Inflammatory macrophage (primary cell): ENCODE measurements at places on chromosomes 12 and 14.
A peak's percentile ranks its signal among the peaks of the same experiment; 100 is the strongest.

DNA sequence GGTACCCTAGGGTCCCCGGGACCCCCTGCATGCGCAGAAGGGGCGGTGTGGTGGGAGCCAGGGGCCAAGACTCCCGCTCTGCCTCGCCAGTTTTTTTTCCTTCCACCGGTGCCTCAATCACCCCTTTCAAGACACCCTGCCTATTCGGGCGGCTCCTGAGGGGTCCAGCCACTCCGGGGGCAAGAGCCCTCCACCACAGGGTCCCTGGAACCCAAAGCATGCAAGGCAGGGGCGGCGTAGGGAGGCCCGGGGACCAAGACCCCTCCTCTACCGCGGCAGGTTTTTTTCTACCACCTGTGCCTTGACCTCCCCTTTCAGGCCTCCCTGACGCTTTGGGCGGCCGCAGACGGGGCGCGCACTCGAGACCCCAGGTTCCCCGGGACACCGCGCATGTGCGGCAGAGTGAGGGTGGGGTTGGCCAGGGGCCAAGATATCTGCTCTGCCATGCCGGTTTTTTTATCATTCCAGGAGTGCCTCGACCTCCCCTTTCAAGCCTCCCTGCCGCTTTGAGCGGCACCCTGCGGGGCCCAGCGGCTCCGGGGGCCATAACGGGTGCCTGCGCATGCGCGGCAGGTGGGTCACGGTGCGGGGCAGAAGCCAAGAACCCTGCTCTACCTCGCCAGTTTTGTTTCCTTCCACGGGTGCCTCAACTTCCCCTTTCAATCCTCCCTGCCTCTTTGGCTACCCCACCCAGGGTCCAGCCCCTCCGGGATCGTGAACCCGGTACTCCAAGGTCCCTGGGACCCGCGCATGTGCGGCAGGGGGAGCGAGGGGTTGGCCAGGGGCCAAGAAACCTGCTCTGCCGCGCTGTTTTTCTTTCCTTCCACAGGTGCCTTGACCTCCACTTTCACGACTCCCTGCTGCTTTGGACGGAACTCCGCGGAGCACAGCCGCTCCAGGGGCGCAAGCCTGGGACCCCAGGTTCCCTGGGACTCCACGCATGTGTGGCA, 328.1 kb downstream of the ALG10 start:
- no peak for DNase-seq

- peak; percentile 70 for DNase-seq
These were observed 24.9 kb downstream of the CCDC88C start for GRCh38 chr14:91392623-91393303.

- DNase-seq = peak; percentile 91
These were observed at the start of gene ITPR2 for GRCh38 chr12:26832822-26833742. Gene ITPR2, minus strand, starts transcription at chr12:26833194. Its CDS starts 413 bp downstream, at chr12:26832781.

GRCh38 chr14:91516663-91517388, 6.7 kb upstream of the PPP4R3A start:
- DNase-seq = peak; percentile 77

- peak; percentile 58 for DNase-seq
These were observed 34.5 kb downstream of the VDR start for GRCh38 chr12:47870175-47870781.

GRCh38 chr14:59481871-59482540, 2.2 kb downstream of the L3HYPDH start:
- peak; percentile 40 for DNase-seq

DNA sequence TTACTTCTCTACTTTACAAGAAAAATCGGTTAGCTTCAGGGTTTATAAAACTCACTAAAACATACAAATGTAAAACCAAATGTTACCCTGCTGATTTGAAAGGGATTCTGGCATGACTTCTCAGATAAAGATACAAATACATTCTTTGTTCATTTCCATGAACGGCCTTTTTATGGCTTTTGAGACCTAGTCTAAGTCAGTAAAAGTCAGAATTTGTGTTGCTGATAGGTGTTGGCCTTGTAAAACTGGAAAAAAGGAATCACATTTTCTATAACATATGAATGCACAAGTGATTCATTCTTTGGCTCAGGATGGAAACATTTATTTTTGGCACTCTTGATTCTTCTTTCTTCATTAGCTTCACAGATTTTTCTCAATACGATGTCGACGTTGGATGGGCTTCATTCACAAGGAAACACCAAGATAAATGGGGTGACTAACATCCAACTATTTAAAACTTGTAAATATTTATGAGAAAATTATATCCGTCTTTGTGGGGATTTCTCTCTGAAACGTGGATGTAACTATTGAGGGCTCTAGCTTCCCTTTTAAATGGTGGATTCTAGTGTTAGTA, 27.0 kb upstream of the CPM start:
- no peak for DNase-seq

DNA sequence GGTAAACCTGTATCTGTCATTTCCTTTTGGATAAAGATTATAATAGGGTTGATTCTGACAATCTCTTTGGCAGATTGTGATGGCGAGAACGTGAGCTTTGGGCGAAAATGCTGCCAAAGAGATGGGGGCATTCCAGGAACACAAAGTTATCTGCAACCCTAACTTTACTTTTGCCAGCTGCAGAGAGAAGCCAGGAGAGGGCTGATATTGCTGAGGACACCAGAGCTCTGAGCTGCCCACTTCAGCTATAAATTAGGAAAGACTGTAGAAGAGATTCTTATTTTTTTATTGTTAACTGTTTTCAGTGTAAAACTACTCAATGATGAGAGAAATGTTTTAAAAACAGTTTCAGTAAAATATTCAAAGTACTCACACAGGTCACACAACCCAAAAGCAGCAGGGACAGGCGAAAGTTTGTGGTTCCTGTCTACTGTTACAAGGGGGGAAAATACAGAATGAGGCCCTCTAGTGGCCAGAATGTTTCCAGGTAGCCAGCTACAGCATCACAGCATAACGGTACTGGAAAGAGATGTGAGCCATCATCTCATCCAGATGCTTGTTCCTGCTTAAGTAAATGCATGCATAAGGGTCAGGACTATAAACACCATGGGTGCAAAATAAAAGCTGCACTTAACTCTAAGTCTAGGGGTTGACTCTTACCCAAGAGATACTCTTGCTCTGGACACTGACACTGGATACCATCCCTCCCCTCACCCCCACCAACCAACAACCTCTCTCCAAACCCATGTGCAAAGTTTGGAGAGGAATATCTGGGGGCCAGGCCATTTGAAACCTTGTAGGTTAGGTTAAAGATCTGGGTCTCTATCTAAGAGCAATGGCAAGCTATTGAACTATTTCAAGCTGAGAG, 498.4 kb downstream of the RMST start:
- DNase-seq = peak; percentile 3

- DNase-seq = no peak
These were observed 93.4 kb downstream of the TSPAN9 start for GRCh38 chr12:3170423-3171194.

GRCh38 chr12:3020850-3021435, 56.2 kb upstream of the TSPAN9 start:
- DNase-seq = no peak

GRCh38 chr14:95946867-95947266, 70.2 kb downstream of the TUNAR start:
- no peak for DNase-seq

GRCh38 chr12:67484791-67485480, 163.6 kb upstream of the DYRK2 start:
- no peak for DNase-seq

GRCh38 chr14:75794615-75795038, 133.6 kb downstream of the TTLL5 start:
- no peak for DNase-seq

GRCh38 chr12:1857086-1857485, 36.7 kb downstream of the LRTM2 start:
- DNase-seq = no peak

- no peak for DNase-seq
These were observed 171.6 kb downstream of the PPM1H start for GRCh38 chr12:62763312-62763711.
